ENCODE measurements at places on chromosomes 12 and 14.

- DNase-seq, result no peak
These were observed 419.8 kb downstream of the RGS6 start for GRCh38 chr14:72352012-72352411.

DNA sequence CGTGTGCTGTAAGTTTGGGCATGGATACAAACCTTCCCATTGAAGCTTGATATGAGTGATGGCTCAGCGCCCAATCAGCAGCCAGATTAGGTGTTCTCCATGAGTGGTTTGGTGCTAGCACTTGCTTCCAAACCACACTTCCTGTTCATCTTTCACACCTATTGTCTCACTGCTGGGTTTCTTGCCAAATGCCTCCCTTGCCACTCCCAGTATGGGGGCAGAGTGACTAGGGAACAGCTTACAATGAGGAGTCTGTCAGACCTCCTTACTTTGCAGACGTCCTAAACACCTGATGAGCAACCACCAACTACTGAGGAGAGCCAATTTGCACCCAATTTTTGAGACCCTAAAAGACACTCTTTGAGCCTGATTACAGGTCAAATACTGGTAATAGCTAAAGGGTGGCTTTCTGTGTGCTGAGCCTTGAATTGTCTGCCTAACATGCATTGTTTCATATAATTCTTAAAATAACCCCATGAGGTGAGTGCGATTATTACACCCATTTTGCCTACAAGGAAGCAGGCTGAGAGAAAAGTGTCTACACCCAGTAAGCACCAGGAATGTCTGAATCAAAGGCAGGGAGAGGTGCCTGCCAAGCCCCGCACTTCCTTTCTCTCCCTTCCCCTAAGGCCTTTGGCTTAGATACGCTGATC is 48.4 kb upstream of the FOS start:
- peak; percentile 9 for DNase-seq

GRCh38 chr12:95262808-95263207 is 45.2 kb downstream of the VEZT start:
- no peak for DNase-seq

GRCh38 chr12:60684988-60685655 is 1089.3 kb downstream of the SLC16A7 start:
- no peak for DNase-seq

DNA sequence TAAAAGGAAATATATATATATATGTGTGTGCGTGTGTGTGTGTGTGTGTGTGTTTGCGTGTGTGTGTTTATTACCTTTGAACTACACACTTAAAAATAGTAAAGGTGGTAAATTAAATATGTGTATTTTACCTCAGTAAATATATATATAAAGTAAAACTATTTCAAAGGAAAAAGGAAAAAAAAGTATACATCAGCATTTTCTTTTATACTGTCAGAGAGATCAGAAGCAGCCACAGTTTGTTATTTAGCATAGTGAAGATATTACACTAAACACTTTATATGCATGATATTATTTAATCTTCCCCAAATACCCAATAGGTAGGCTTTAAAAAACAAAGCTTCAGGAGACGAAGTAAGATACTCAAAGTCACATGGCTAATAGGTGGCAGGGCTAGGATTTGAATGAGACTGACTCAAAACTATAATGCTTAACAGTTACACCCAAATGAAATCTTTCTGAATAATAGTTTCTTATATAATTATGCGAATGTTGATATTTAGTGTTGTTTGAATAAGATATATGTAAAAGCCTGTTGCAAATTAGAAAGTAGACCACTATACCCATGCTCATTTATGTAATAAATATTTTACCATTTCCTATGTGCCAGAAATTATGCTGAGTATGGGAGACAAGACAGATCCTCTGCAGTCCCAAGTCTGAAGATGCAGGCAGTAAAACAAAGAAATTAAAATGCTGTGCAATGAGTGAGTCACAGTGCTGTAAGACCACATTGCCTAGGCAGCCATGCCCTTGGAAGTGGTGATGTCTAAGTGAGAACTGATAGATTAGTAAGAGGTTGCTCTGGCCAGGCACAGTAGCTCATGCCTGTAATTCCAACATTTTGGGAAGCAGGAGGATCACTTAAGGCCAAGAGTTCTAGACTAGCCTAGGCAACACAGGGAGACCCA is 66.1 kb downstream of the PDZRN4 start:
- no peak for DNase-seq

DNA sequence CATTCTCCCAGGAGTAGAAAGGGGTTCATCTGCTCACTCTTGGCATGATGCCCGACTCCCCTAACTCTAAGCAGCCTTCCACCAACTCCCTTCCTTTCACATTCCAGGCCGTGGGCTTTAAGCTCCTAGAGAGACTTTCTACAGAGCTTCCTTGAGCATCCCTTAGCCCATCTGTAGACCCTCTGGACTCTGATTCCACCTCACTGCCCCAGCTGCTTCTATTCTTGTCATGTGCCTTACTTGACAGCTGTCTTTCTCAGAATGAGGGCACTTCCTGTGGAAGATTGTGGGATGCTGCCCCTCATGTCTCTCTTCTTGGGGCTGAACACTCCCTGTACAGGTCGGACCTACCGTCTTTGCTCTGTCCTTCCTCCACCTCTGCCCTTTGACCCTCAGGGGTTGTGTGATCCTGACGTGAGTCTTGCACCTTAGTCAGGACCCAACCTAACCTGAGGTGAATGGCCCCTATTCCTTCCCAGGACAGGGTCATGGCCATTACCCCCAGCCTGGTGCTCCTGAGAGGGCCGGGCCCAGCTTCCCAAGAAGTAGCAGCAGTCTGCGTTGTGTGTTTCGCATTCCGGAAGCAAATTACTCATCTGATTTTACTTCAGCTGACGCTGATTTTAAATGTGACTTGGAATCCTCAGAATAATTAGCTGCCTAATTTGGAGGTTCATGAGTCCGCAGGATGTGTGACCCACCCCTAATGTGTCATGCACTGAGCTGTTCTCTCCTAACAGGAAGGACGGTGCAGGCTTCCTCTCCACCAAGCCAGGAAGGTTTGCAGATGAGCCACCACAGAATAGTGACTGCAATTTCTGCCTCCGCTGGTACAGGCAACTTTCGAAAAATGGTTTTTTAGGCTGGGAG is 2.7 kb upstream of the GALNT6 start:
- peak; percentile 57 for DNase-seq

DNA sequence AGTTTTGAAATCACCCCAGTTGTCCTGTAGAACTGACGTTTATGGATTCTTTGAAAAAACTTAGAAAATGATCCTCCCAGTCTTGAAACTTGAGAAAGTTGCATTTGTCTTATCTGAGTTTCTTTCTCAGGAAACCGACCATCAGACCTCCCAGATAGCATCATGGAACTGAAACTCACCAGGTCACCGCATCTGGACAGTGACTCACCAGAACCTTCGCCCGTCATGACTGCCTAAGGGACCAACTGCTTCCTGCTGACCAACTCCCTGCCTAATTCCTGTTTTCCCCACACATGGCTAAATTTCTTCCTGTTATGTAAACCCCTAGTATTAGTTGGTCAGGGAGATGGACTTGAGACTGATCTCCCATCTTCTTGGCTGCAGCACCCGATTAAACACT is 175.7 kb downstream of the RIMBP2 start:
- DNase-seq, result no peak

- DNase-seq, result no peak
These were observed 41.7 kb downstream of the TSPAN19 start for GRCh38 chr12:84994426-84994825.

DNA sequence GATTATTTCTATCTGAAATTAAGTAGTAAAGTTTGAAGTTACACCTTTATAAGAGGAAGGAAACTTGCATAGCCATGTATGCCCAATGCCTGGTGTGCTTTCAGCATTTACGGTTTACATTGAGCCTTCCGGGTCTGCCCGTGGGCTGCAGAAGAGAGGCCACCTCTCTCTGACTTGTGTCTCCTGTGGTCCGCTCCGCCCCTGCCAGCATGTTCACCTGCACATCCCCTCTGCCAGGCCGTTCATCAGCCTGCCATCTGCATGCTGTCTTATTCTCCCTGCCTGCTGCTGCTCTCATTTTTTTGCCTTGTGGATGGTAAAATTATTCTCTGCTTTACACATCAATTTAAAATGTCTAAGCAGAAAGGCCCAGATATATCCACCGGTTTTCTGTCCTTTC is 41.5 kb upstream of the DYNC1H1 start:
- no peak for DNase-seq
